ENCODE measurements at places on chromosomes 11 and 22.

GRCh38 chr22:20533095-20533878 is 25.9 kb downstream of the MED15 start:
- ATAC-seq, result no peak

GRCh38 chr11:130180896-130181294 is 21.3 kb downstream of the ST14 start:
- no peak for ATAC-seq

GRCh38 chr11:117443266-117444186 is 115.9 kb downstream of the CEP164 start:
- ATAC-seq, result peak; percentile 43

- ATAC-seq, result no peak
Measured at GRCh38 chr11:46378811-46379481, 2.5 kb upstream of the MDK start.

DNA sequence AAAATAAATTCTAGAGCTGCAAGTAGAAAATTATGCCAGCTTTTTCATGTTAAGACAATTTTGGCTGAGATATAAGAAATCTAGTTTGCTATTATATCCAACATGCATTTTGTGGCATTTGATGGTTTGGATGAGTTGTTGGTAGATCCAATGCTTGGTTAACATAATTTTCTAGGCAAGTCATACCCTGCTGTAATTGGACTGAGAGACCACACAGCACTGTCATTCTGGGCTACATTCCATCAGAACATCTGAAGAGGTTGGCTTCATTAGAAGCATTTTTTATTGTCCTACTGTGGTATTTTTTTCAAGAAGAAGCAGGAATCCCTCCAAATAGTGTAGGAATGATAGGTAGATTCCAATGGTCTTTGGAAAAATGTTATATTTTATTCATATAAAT is 561.0 kb downstream of the LUZP2 start:
- ATAC-seq, result no peak

DNA sequence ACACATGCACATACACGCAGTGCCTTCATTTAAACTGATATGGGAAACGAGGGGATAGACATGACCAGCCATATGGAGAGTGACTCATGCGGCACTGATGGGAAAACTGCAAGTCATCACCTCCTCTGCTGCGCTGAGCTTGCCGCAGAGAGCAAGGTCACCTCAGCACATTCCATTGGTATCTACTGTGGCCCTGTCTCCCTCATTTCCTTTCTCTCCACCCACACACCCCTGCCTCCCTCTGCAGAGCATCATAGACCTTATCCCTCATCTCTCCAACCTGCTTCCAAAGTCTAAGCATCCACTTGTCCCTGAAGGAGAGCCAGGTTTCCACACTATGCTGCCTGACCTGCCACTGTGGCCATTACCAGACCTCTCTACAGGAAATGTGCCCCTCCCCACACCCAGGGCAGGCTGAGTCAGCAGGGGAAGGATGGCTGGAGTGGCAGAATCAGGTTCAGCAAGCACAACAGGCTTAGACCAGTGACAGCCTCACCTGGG is 116.9 kb upstream of the SNX19 start:
- no peak for ATAC-seq

- ATAC-seq, result no peak
Measured at GRCh38 chr11:110759972-110760381, 47.7 kb upstream of the ARHGAP20 start.

DNA sequence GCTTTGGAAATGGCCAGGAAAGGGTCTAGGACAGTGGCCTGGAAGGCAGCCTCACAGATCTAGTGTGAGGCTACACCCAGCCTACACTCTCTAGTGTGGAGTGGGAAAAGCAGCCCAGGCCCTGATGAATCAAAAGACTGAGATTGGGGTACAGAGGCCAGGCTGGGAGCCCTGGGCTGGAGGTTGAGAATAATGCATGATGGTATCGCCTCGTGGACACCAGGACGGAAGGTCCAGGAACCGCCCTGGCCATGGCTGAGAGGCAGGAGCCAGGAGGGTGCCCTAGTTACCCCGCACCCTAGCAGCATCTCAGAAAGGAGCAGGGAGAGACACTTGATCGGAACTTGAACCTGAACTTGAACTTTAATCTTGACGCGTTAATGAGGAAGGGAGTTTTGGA is 40.5 kb upstream of the NFAM1 start:
- ATAC-seq, result no peak

DNA sequence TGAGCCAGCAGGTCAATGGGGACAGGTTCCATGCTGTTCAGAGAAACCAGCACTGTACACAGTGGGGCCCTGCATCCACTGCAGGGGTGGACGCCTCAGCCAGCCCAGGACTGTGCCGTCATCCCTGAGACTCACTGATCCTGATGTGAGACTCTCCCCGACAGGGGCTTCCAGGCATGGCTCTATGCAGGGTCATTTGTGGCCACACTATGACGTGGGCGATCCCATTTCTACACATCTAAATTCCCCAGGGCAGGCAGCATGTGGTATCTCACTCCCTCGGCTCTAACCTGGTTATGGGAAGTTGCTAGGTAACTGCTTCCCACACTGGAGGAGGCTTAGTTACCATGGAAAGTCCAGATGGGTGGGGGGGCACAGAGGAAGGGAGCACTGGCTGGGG is 14.2 kb upstream of the FAM83F start:
- no peak for ATAC-seq

GRCh38 chr22:44738347-44738715 is 14.0 kb upstream of the ARHGAP8 start:
- no peak for ATAC-seq

DNA sequence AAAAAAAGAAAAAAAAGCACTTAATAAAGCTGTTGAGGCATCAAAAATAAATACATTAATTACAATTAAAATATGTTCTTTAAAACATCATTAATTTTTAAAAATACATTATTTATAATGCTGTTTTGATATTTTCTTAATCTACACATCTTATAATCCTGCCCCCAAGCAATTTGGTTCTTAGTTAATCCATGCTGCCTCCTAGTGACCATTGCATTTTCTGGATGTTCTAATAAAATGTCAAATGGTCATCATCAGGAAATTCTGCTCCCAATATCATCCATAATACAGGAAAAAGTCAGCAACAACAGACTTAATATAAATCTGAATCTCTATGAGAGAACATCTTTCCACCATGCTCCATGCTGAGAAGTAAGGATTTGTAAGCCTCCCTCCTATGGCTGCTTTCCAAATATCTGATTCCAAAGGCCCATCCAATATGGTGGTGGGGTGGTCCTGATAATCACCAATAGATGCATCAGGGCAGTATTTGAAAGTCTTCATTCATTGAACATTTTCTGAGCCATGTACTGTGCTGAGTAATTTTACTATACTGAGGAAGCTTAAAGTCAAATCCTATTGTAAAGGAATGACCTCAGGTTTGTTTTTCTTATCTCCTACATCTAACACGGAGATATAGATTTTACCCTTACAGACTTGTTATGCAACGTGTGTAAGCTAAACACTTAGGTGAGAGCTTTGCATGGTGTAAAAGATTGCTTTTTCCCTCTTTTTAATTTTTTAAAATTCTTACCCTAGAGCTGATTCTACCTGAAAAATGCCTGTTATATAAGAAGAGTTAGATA is 124.7 kb upstream of the BMAL1 start:
- no peak for ATAC-seq

GRCh38 chr11:96424693-96425092 is 34.9 kb downstream of the JRKL start:
- peak; percentile 56 for ATAC-seq

- no peak for ATAC-seq
Measured at GRCh38 chr11:9057007-9057406, 34.4 kb downstream of the SCUBE2 start.

DNA sequence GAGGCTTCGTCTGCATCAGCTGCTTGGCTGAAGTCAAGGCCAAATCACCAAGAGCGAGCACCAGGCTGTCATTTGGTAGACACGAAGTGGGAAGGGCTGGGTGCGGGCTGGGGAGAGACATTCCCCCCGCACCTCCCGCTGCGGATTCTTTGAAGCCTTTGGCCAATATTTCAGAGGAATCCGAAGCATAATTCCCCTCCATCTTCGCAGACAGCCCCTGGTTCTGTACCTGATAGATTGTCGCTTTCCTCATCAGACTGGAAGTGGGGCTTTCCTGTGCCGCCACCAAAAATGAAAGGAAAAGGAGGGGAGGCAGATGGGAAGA is 15.3 kb downstream of the BLID start:
- no peak for ATAC-seq

GRCh38 chr11:21254790-21255189 is 585.4 kb downstream of the NELL1 start:
- ATAC-seq, result no peak

DNA sequence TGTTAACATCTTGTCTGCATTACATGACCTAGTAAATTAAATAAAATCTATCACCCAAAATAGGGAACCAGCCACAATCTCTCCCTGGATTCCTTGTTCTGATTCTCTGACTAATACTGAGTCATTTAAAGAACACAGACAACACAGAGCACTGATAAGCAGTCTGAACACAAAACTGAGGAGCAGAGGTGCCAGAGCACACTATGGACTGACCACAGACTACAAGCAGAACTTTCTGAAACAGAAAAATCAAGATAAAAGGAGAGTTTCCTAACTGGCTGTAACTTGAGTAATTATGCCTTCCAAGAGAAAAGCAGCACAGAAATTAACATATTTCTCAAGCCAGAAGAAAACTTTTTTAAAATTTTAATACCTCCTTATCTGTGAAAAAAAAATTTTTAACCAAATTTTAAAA is 128.8 kb downstream of the SGSM3 start:
- peak; percentile 79 for ATAC-seq

DNA sequence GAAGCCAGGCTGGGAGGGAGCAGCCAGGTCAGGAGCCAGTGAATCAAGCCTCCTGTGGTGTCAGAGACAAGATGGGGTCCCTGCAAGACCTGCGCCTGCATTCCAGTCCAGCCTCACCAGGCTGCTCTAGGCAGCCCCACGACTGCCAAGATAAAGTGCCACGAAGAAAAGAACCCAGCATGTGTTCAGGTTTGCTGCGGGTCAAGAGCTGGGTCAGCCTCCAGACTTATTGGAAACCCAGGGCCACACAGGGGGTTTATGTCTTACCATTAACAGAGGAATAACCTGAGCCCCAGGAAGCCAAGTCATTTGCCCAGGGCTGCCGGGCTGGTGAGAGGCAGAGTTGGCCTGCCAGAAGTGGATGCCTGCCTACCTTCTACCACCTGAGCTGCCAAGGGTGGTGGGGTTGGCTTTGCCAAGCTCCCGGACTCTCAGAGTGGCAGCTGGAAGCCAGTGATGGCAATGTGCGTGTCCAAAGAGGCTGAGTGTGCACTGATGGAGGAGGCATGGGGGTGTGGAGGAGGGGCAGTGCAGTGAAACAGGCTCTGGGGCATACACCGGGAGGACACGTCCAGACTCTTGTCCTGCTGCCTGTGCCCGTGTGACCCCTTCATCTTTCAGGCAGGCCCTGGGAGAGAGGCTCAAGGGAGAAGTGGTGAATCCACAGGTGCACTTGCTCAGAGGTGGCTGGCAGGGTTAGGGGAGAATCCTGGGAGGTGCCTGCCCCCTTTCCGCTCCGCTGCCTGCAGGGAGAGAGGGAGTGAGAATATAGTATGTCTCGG is 1.7 kb downstream of the RASD2 start:
- no peak for ATAC-seq

- no peak for ATAC-seq
Measured at GRCh38 chr11:76891285-76891684, 30.6 kb downstream of the ACER3 start.

DNA sequence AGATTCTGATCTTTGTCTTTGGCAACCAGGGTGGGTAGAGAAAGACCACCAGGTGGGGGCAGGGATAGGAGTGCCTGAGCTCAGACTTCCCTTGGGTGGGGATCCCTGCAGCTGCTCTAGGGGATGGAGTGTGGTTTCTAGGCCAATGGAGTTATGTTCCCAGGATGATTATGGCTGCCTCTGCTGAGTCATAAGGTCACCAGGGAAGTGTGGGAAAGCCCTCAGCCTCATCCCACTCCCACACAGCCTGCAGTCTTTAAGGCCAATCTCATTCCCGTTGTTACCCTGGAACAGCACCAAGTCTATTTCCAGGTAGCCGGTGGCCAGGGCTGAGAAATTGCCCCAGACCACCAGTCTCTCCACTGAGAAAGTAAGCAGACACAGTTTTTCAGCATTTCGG is 2269.3 kb upstream of the RAG2 start:
- no peak for ATAC-seq

GRCh38 chr11:39374963-39375698 is 2084.3 kb downstream of the LRRC4C start:
- no peak for ATAC-seq

- peak; percentile 25 for ATAC-seq
Measured at GRCh38 chr11:48109046-48109666, 107.5 kb upstream of the OR4B1 start.

DNA sequence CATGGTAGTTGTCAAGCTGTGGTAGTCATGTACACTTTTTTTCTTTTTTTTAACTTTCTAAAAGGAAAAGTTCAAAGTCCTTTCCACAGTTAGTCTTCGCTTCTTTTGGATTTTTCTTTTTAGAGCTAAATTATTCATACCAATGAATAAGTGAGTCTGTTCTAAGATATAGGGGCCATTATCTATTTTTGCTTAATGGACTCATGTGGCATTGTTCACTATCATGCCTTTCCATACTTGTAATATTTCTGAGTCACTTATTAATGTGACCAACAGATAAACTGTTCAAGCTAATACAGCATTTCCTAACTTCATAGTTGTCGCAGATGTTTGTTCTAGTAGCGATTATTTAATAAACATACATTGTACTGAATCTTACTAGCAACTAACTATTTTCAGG is 8.0 kb upstream of the B3GNT6 start:
- no peak for ATAC-seq

- ATAC-seq, result no peak
Measured at GRCh38 chr11:75380245-75380644, 19.1 kb upstream of the RPS3 start.

- no peak for ATAC-seq
Measured at GRCh38 chr11:117223741-117224689, 7.9 kb downstream of the PCSK7 start.

- ATAC-seq, result no peak
Measured at GRCh38 chr22:38846412-38846811, 2.6 kb upstream of the NPTXR start.

GRCh38 chr11:109946322-109946846 is 146.8 kb upstream of the ZC3H12C start:
- peak; percentile 83 for ATAC-seq

DNA sequence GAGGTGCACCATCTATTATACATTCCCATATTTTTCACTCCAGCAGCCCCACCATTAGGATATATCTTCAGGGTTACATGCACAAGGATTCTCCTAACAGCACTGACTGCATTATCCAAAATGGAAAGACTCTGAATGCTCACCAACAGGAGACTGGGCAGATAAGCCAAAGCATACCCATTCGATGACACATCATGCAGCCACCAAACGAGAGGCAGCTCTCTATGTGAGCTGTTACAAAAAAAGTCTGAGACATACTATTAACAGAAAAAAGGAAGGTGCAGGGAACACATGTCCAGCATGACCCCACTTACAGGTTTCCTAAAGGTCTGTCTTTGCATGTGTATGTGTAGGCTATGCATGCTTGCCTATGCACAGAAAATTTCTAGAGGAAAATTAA is 12.4 kb upstream of the SERPIND1 start:
- no peak for ATAC-seq

GRCh38 chr11:112279901-112280267 is 19.2 kb upstream of the PLET1 start:
- ATAC-seq, result peak; percentile 50

Measured in activated CD4-positive, CD25-positive, alpha-beta regulatory T cell treated with anti-CD3 and anti-CD28 coated beads, Interleukin-2, amount 50 U/mL, for 24 hours (primary cell).